Heart right ventricle (tissue), 16 donors: ENCODE measurements at places on chromosomes 1 and 21.
A peak's percentile ranks its signal among the peaks of the same experiment; 100 is the strongest.

- peak; percentile 55 for DNase-seq
These were observed 131.6 kb downstream of the RRAGC start for GRCh38 chr1:38727684-38728584.

DNA sequence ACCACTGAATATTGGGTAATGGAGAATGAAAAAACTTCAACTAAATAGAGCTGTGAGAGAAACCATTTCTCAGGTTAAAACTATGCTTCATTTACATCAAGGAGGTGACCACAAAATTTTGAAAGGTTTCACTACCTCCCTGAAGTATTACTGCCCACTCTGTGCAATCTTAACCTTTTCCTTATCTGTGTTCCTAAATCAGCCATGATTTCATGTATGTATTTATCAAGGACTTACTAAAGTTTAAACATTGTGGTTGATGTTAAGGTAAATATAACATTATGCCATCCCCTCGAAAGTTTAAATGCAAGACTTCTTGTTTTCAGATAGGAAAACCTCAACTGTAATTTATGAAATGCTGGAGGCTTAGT, 84.4 kb downstream of the CLEC20A start:
- no peak for DNase-seq

DNA sequence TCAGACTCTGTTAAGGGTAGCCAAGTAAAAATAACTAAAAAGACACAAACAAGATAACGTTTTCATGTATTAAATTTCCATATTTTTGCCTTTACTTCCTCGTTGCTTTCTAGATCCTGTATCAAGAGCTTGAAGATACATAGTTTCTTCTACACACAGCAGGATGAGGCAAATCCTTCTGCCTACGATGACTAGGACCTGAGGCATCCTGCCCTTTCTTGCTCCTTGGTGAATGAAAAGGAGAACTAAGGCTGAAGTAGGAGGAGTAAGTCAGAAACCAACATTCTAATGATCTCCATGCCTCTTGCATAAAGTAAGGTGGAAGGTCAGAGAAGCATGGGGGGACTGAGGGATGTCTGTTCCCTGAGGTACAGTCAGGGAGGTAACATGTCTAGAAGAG, 102.6 kb downstream of the GPATCH2 start:
- no peak for DNase-seq

GRCh38 chr21:41086569-41086968, 81.4 kb upstream of the BACE2 start:
- DNase-seq = no peak

GRCh38 chr1:12607263-12607662, 10.7 kb downstream of the DHRS3 start:
- DNase-seq = no peak

DNA sequence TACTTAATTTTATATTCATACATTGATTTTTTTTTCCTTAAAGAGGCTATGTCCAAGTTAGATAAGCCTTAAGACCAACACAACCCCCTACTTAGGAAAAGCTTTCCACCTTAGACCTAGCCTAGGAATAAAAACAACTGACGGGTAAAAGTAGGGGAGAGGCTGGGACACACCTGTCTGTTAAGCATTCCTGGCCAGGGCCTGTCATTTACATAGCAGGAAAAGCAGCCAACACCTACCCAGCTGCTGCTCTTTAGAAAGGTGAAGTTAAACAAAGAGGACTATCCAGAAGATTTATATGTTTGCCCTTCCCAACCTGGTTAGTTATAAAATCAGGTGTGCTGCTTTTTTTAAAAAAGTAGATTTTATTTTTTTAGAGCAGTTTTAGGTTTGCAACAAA, 29.1 kb upstream of the SAMD13 start:
- DNase-seq = no peak

DNA sequence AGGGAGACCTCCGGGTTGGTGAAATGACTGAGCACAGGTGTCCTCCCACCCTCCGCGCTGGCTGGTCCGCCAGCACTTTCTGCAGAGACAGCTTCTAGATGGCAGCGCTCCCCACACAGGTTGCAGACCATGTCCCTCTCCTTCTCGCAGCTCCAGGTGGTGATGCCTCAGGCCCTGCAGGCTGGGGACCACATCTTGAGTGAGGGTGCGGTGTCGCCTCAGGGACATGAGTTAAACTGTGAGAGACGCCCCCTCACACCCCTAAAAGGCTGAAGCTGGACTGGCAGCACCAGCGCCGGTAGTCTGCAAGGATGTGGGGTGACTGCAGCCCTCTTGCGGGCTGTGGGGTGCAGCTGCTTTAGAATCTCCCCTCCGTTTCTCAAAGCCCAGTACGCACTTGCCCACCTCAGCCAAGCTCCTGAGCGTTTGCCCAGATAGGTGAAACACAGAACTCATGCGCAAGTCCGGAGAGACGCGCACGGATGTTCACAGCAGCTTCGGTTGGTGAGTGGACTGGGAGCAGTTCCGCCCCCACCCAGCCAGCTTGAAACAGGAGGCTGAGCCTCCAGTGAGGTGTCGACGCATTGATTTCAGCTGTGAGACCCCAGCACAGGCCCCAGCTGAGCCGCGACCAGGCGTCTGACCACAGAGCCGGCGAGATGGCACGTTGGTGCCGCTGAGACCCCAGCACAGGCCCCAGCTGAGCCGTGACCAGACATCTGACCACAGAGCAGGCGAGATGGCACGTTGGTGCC, 28.6 kb downstream of the COL6A1 start:
- DNase-seq = no peak
